ENCODE measurements at places on chromosomes 13 and 19.
A peak's percentile ranks its signal among the peaks of the same experiment; 100 is the strongest.

- no peak for DNase-seq
Observed at GRCh38 chr13:30847650-30848307, 58.3 kb upstream of the MEDAG start.

DNA sequence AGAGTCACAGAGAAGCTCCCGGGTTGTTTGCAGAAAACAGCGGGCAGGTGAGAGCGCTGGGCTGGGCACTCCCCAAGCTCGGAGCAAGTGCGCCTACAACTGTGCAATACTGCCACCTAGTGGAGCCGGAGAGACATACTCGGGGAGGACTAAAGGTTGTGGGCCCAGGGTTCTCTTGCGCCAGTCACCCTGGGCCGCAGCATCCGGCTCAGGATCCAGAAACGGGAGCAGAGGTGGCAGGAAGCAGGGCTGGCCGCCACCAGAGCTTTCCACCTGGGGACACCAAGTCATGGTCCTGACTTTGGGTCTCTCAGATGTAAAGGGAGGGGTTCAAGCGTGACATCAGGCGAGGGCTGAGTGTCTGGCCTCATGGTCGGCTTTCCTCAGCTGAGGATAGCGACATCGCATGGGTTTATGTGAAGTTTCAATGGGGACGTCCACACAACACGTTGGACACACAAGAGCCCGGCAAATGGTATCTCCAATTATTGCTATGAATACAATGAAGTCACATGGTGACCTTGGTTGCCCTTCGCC lies 11.2 kb upstream of the KLK4 start:
- peak; percentile 81 for DNase-seq

- DNase-seq: no peak
Observed at GRCh38 chr19:55474269-55475265, 1.9 kb upstream of the ZNF628 start.

GRCh38 chr13:24764276-24764630 lies 284 bp downstream of the RNF17 start:
- DNase-seq: no peak

DNA sequence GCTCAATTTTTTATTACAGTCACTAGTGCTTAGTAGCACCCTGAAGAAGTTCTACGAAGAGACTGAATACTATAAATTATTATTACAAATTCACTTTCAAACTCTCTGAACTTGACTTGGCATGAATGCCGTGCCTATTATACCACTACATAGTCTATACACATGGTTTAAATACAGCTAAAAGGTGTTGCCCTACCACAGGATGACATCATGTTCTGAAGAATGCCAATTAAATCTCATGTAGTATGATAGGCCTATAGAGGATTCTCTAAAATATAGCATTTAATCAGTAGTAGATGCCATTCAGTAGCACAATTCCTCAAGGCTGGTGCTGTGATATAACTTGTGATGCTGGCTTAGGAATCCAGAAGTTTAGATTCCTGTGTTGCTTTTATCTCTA lies 16.7 kb upstream of the POSTN start:
- DNase-seq: no peak

GRCh38 chr13:107289540-107289939 lies 721.6 kb upstream of the ARGLU1 start:
- DNase-seq: no peak

Data from SHP77 (cell line).